ENCODE measurements at places on chromosomes 3 and 15.

DNA sequence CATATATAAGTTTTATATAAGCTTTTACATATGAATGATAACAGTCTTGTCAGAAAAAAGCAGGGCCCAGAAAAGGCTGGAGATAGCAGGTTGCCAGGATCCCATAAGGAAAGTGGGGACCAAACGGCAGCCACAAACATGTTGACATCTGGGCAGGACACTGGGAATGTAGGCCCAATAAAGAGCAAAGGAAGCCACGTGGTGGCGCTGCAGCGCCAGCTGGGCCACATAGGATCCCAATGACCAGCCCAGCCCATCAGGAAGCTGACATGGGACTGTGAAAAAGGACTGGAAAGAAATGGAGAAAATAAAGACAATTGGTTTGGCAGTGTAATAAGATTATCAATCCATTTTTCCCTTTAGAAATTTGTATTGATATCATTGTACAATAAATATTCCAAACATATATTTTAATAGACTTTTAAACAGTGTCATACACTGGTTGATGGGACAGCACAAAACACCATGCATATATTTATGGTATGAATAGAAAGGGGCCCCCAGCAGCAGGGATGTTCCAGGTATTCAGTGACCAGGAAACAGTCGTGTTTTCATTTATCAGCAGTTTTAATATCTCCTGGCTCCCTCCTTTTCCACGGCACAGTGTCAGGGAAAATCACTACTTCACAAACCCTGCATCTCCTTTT lies 89.0 kb upstream of the STRIT1 start:
- peak; percentile 67 for DNase-seq

DNA sequence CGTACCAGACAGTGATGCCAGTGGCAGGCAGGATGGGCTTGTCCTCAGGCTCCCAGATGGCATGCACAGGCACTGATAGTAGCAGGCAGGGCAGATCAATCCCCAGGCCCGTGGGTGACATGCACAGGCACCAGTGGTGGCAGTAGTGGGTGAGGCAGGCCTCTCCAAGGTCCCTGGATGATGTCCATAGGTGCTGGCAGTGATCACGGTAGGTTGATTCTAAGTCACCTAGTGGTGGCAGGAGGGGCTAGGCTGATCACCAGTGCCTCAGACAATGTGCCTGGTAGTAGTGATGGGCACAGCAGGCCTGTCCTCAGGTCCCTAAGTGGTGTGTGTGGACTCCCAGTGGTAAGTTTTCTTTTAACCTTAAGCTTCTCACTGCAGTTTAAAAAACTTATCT lies 19.6 kb downstream of the CEP63 start:
- no peak for DNase-seq

DNA sequence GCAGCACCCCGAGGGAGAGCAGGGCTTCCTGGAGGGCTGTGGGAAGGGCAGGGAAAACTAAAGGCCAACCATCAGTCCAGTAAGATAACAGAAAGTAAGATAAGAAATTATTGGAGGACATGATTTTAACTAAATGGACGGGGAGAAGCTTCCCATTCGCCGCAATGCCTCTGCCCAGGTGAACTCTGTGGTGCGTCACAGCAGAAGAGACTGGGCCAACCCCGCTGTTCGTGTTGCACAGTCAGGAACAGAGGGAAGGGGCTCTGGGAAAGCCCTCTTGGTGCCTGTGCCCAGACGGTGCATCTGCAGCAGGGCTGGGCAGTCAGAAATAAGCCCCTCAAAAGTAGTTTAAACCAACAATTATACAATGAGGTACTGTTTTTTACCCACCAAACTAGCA lies 284.1 kb downstream of the OCA2 start:
- no peak for DNase-seq

DNA sequence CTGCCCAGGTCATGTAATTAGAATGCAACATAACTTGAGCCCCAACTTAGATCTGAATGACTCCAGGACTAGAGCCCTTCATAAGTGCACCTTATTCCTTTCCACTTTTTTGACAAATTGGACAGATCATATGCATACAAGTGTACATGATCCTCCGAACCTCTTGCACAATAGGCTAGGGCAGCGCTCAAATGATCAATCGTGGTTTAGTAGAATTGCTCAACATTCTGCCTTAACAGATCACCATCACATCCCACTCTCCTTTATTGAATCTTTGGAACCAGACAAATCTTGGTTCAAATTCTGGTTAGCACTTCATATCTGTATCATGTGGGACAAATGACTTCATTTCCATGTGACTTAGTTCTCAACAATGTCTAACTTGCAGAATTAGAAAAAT lies 106.8 kb upstream of the CDIN1 start:
- DNase-seq, result no peak

DNA sequence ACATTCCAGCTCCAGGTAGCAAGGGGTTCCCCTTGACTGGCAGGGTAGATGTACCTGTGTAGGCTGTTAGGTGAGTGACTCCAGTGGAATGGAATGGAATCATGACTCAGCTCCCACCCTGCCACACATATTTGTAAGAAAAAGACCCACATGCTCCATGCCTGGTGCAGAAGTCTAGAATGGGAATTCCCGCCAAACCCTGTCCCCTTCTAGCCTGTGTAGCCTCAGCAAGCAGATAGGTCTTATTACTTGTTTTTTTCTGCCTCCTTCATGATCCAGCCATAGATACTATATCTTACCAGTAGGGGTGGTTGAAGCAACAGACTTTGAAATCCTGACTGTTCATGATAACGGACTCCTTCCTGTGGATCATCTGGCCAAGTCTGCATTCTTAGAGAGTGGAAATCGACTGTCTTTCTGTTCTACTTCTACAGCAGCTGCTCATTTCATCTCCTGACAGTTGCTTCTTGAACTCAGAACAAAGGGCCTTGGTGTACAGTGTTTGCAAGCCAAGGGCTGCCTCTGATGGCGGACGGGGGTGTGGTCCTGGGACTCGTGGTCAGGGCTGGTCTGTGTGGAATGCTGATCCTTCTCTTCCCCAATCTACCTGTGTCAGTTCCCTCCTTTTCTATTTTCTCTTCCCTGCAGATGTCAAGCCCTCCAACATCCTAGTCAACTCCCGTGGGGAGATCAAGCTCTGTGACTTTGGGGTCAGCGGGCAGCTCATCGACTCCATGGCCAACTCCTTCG lies 16.3 kb downstream of the SNAPC5 start:
- no peak for DNase-seq

DNA sequence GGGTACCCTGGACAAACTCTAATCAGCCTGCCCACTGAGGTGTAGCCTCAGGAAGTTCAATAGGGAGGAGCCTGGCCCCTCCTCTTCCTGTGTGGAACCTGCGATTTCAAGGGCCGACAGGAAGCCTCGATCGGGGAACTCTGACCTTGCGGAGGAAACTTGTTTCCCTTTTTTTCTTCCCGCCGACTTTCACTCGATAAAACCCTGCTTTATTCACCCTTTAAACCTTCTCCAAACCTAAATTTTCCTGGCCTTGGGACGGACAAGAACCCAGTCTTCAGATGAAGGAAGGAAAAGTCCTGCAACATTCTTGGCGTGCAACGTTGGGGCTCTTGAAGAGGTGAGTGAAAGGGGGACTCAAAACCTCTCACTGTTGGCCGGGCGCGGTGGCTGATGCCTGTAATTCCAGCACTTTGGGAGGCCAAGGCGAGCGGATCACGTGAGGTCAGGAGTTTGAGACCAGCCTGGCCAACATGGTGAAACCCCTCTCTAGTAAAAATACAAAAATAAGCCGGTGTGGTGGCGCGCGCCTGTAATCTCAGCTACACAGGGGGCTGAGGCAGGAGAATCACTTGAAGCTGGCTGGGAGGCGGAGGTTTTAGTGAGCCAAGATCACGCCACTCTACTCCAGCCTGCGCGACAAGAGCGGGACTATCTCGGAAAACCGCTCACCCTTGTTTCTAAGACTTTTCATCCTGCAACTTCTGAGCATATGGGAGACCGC lies 208.2 kb downstream of the ZNF385D start:
- no peak for DNase-seq

DNA sequence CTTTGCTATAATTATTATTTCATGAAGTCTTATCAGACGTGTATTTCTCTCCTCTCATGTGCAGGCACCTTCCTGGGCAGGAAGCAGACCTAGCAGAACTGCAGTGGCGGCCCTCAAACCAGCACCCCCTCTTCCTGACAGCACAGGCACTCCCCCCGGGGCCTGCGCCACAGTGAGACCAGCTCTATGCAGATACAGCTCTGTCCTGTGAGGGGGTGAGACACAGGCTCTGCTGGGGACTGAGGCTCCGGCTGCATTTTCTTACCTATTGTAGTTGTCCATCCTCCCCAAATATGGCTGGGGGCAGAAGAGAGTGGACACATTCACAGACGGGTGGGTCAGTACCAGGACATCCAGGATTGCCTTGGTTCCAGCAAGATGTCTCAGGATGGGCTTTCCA lies 5.0 kb downstream of the CISH start:
- DNase-seq, result no peak

DNA sequence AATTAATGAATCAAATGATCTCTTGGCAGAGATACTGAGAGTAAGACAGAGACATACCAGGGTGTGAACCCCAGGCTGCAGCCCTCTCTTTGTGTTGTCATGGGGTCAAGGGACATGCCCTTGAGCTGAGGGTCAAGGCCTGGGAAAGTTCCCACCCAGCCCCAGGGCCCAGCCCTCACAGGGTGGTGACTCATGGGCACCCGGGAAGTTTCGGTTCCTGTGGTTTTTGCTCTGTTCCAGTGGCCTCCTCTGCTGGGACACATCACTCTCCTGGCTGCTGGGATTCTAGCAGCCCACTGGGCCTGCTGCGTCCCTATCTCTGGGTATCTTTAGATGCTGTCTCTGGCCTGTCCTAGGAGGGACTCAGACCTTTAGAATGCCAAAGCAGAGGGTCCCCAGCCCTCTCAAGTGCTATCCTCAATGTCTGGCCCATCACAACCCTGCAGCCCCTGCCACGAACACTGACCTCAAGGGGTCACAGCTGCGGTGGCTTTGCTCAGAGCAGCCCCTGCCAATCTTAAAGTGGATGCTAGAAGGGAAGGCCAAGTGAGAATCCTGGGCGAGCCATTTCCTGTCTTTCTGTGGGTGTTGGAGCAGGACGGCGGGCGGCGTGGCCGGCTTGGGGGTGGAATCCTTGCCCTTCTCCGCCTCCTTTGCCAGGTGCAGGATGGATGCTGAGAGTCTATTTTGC lies 148.4 kb upstream of the TLE3 start:
- no peak for DNase-seq

DNA sequence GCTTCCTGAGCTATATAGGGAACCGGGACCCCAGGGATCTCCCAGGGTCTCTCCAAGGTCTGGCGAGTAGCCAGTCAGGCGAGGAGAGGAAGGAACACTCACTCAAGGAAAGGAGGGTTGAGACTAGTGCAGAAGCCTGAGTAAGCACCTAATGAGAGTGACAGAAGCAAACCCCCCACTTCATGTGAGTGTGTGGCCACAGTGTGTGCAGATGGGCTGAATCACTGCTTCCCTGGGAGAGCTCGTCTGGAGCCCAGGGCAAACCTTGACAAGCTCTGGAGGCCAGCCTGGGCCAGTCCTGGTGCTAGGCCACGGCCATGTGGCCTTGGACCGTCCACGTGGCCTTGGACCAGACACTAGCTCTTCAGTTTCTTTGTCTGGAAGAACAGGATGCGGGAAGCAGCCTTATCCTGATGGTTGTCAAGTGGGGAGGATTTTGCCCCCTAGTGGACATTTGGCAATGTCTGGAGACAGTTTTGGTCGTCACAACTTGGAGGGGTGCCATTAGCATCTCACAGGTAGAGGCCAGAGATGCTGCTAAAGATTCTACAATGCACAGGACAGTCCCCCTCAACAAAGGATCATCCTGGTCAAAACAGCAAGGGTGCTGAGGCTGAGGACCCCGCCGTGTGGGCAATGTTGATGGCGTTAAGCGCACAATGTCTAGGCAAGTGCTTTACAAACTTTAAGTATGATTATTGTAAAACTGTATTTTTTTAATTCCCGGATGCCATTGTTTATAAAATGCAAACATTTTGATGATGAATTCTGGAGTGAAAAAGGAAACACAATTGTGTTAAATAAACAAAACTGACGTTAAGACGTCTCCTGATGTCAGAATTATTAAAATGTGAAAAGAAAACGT lies 34.8 kb upstream of the CTSH start:
- peak; percentile 85 for DNase-seq

DNA sequence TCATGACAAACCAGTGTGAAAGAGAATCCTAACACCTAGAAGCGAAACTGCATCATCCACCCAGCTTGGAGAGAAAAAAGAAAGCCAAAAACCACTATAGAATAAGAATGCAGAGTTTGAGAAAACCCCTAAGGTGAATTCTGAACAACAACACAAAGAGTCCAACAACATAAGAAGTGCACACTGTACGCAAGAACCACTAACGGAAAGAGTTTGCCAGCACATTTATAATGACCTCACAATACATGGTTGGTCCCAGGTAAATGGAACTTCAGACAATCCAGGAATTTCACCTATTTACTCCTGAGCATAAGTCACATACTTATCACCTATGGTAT lies 128.3 kb upstream of the BHLHE40 start:
- DNase-seq, result no peak

GRCh38 chr3:75396316-75396802 lies 267.8 kb upstream of the FRG2C start:
- no peak for DNase-seq

GRCh38 chr15:57330619-57331340 lies 45.5 kb upstream of the CGNL1 start:
- DNase-seq, result no peak

DNA sequence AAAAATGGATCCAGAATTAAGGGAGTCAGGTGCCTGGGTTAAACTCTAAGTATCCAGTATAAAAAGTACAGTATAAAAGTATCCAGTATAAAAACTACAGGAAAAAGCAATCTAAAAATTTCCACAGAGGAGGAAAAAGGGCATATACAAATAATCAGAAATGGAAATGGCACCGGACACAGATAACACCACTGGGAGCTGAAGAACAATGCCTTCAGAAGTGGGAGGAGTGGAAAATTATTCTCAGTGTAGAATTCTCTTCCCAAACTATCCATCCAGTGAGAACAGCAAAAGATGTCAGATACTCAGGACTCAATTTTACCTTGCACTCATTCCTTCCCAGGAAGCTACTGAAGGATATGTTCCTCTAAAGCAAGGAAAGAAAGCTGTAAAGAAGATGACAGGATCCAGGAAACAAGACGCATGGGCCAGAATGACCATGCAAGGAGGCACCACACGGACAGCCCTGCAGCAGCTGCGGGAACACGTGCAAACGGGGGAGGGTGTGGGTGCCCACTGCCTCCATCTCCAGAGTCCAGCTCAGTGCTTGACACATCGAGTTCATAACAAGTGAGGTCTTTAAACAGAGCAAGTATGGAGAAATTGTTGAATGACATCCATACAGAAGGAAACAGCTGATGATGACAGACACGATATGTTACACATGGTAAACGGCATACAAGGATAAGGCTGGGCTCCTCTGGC lies 68.5 kb downstream of the CHSY1 start:
- DNase-seq, result no peak

- no peak for DNase-seq
Observed at GRCh38 chr15:29903785-29904464, 81.7 kb upstream of the TJP1 start.

DNA sequence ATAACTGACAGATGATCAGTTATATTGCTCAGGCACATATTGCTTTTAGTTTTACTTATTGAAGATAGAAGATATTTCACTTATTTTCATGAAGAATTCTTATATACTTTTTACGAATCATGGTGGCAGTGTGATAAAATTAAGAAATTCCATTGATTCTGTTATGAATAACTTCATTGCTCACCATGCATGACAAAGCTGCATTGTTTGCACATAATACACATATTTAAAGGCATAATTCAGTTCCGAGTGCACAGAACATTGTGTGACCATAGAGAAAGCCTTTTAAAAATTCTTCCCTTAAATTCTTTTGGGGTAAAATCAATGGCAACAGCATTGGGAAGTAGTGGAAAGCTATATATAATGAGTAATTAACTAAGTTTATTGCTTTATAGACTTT lies 82.5 kb upstream of the NAALADL2 start:
- DNase-seq, result no peak
